ENCODE measurements at places on chromosomes 11 and 22.

GRCh38 chr11:94558932-94559331, 8.2 kb upstream of the PIWIL4 start:
- DNase-seq, result no peak

DNA sequence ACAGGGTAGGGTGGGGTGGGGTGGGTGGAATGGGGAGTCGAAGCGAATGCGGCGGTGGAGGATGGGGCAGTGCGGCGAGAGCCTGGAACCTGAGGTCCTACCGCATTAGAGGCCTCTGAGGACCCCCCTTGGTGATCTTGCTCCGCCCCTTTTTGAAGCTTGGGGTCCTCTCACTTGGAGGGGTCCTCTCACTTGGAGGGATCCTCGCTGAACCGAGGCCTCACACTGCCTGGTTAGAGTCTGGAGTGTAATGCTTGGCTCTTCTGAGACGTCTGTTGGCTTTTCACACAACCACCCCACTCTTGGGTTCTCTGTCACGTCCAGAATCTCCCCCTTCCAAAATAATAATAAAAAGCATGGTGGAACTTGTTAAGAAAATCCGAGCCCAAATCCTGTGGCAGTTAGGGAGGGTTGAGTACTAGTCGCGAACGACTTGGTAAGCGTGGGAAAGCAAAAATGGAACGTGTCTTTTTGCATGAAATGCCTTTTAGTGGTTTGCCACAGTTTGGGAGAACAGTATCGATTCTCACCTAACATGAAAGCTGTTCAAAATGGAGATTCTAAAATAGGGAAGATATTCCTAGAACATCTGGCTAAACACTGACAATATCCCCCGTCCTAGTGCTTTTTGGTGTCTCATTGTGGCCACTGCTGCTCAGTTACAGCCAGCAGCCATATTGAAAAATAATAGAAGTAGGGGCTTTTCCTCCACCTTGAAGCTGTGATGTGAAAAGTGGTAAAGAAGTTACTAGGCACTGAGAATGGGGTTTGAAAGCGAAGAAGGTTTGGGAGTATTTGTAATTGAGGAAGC, 822 bp downstream of the RBX1 start:
- no peak for DNase-seq

- no peak for DNase-seq
These were observed 92.3 kb downstream of the CD44 start for GRCh38 chr11:35231076-35231860.

DNA sequence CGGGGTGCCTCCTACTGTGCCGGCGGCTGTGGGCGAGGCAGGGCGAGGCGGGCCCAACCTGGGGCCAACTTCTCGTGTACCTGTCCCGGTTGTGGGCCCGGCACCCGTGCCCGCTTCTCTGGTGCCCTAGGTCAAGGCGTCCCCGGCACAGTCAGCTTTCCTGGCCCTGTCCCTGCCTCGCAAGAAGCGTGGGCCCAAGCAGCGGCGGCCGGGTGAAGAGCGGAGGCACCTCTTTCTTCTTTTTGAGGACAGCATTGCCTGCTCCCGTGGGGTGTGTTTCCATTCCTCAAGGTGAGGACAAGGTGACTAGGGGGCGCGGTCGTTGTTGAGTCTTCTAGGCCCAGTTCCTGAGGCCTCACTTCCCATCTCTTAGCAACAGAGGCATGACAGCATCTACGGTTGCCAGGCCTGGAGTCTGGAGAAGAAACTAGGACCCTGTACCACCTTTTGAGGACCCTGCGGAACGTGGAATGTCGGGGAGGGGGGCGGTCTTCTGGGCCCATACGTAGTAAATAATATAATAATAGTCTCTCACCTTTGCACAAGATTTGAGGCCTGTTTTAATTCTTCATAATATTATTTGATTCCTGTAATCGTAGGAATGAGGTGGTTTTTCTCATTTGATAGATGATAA, 418 bp downstream of the ACO2 start:
- no peak for DNase-seq

GRCh38 chr11:28627690-28628255, 519.6 kb downstream of the METTL15 start:
- no peak for DNase-seq

- no peak for DNase-seq
These were observed 55.5 kb downstream of the CLPB start for GRCh38 chr11:72378704-72379383.

DNA sequence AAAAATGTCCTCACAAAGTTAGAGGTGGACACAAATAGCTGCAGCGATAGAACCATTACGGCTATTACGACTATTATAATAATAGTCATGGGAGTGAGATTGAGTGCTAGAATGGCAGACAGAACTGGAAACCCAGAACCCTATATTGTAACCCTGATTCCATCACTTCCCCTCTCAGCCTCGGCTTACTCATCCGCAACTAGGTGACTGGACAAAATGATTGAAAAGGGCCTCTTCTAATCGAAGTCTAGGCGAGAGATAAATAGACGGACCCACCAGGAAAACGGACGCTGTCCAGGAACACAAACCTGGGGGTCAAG, 629 bp downstream of the PSMA1 start:
- DNase-seq, result no peak

DNA sequence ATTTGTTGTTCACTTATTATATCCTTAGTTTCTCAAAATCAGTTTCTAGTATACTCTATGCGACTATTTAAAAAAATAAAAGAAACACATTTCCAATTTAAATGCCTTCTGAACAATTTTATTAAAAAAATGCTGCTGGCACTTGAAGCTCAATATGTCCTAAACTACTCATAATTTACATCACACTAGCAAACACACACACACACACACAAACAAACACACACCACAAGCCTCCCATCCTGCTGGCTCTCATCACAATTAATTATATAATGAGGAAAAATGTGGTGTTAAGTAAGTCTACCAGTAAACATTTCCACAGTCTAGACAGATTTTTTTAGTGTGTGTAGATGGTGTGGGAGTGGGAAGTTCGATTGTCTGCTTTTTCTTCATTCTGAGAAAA, 350.3 kb downstream of the AASDHPPT start:
- DNase-seq, result no peak

GRCh38 chr11:95788921-95789505, 569 bp downstream of the FAM76B start:
- DNase-seq, result no peak

DNA sequence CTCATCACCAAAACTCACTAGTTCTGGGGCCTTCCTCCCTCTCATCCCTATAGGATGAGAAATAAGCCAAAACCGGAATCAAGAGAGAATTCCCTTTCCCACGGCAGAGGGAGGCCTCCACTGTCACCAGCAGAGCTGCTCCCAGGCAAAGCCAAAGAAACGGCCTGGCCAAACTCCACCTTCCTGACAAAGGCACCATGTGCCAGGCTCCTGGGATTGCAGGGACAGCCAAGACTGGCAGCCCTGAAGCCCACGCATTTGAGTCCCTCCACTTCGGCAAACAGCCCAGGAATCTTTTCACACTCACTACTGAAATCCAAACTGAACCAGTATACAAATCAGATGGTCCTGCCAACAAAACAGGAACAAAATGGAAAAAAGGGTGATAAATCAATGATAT, 6.1 kb downstream of the SMCO4 start:
- DNase-seq, result no peak

DNA sequence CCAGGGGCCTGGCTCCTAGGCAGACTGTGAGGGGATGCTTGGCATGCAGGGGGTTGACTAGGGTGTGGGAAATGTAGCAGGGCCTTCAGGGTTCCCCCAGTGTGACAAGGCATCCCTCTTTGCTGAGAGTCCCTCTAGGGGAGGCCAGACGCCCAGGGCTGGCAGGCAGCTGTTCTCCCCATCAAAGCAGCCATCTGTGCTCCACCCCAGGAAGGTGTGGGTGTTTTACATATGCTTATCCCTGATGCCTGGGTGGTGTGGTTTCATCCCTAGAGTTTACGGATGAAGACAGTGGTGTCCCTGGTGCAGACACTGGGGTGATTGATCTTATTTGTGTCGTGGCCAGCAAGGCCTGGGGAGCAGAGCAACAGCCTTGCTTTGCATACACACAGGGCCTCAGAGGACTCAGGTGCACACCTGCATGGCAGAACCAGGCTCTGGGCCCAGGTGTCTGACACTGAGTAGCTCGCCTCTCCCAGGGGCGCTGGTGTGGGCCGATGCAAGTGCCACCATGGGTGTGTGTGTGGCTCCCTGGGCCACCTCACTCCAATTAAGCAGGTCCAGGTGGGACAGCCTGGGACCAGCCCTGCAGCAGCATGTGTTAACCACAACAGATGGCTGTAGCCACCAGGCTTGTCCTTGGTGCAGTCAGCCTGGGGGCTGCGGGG, 74.2 kb downstream of the MED15 start:
- DNase-seq, result no peak

DNA sequence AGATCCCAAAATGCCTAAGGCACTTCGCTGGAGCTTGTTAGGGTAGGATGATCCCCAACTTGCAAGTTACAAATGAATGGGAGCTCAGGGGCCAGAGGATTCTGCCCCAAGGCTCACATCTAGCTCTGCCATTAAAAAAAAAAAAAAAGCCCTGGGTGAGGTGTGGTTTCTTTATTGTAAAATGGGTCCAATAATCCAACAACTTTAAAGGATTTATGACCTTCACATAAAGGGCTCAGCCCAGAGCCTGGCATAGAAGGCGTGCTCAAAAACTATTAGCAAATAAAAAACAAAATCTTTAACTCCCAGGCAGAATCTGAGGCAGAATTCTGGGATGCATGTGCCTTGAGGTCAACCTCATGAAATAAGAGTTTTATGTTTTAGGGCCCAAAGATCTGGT, 42.5 kb downstream of the WT1 start:
- DNase-seq, result no peak

DNA sequence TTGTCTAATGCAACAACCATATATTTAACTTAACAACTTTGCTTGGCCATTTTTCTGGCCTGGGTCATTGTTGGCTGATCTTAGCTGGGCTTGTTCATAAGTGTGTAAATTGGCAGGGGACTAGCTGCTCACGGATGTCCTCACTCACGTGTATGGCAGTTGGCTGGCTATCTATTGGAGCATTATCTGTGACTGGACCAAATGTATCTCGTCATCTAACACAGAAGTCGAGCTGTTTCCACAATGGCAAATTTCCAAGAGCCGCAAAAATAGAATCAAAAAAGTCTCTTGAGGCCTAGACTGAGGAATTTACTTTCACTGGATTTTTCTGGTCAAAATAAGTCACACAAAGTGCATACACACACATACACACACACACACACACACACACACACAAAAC, 893.3 kb downstream of the FAM181B start:
- no peak for DNase-seq

DNA sequence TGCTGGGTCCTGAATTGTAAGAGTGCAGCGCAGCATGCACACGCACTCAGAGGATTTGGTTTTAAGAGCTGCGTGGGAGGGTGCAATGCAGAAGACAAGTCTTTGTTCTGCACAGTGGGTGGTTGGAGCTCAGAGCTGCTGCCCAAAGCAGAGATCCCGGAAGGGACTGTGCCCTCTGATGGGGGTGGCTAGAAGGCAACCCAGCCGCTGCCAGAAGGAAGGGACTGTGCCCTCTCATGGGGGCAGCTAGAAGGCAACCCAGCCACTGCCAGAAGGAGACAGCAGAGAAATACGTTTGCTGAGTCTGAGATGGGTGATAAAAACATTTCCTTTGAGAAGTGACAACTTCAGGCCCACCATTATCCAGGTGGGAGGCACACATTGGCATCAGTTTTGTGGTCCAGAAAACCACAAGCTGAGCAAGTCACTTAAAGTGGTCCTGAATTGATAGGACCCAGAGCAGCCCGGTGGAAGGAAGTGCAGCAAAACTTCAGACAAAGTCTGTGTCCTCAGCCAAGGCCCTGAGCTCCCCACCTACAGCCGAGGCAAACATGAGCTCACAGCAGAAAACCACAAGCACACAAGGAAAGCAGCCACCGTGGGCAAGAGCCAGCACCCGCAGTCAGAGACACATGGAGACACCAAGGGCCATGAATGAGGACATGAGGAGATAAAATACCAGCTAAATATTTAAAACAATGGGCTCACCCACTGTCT, 4.3 kb downstream of the KRTAP5-6 start:
- DNase-seq, result peak; percentile 14

GRCh38 chr11:95459291-95460042, 228.5 kb upstream of the SESN3 start:
- DNase-seq, result no peak

GRCh38 chr11:74327076-74327475, 15.6 kb upstream of the P4HA3 start:
- no peak for DNase-seq
